Fibroblast of skin of left biceps (primary cell): ENCODE measurements at places on chromosomes 6 and 20.

- no peak for DNase-seq
Measured at GRCh38 chr6:20769631-20770030, 235.4 kb downstream of the CDKAL1 start.

- DNase-seq = no peak
Measured at GRCh38 chr20:46272389-46273047, 35.8 kb downstream of the CDH22 start.

DNA sequence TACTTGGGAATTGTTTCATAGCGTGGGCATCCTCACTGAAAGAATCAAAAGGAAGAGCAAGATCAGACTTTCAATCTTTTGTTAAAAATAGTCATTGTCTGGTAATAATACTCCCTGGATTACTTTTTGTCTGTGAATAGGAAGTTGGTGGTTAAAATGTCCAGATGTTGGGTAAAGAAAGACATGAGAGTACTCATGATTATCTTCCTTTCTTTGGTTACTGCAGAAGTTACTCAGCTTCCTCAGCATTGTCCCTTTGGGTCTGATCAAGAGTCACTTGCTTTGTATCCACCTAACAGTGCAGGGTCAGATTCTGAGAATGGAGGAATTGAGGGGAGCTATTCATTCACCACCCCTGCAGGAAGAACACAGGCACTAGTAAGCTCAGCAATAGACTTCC, 54.6 kb downstream of the RIN2 start:
- DNase-seq = no peak

DNA sequence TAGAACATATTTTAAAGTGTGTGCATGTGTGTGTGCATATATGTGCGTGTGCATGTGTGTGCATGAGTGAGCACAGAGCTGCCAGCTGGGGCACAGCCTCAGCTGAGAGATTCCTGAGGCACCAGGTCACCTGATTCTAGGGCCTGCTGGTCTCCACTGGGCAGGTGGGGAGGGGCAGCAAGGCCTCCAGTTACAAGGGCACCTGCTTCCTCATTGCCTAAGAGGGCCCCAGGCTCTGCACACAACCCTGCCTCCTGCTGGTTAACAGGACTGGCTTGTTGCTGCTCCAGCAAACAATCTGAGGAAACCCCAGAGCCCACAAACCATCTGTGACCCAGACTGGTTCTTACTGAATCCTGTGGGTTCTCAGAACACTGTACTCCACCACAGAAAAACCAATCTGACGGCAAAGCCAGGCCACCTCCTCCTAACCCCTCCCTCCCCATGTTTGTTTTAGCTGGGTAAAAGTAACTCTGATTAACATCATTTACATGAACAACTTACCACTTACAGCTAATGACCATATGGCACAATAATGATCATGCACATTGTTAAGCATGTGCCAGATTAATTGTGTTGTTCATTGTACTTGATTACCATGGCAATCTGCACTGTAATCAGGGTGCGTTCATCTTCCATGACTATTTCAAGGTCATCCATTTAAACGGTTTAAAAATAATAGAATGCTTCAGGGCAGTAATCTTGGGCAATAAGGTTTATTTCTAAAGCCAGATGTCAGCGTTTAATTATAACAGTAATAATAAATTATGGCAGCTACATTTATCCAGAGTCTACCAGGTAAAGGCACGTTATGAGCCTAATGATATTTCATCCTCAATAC, 23.1 kb upstream of the UBE2J1 start:
- DNase-seq = no peak

GRCh38 chr6:135298455-135298854, 117.3 kb downstream of the MYB start:
- no peak for DNase-seq

- no peak for DNase-seq
Measured at GRCh38 chr20:33521461-33521860, 31.6 kb downstream of the CBFA2T2 start.

- DNase-seq = no peak
Measured at GRCh38 chr6:38510205-38510604, 129.5 kb downstream of the BTBD9 start.

- DNase-seq = no peak
Measured at GRCh38 chr20:34530342-34530741, 14.1 kb downstream of the DYNLRB1 start.

DNA sequence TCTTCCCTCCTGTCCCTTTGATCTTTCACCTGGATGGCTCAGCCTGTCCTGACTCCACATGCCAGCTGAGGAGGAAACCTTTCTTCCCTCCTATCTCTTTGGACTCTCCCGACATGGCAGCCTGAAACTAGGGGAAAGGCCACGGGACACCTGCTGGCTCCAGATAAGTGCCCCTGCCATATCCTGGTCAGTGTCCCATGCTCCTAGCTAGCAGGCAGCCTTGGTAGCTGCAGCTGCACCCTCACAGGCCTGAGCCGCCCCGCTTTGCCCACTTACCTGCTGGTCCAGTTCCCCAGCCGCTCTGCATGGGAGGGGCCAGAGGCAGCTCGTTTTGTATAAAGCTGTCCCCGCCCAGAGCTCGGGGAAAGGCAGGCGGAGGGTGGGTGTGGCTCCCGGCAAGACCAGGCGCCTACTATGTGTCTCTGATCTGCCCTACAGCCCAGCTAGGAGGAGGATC, 7.4 kb upstream of the SLC52A3 start:
- DNase-seq = no peak

DNA sequence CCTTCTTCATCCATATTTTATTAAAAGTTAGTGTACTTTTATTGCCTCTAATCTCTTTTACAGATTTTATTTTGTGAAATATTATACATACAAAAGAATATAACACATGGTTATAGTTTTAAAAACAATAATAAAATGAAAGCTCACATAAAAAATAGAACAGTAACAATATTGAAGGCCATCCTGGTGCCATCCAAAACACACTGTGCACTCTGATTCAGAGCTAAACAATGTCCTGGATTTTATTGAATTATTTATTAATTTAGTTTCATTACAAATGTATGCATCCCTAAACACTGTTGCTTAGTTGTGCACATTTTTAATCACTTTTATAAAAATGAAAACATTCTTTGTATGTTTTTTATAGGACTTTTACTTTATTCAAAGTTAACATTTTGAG, 32.9 kb downstream of the RNF217 start:
- DNase-seq = no peak

DNA sequence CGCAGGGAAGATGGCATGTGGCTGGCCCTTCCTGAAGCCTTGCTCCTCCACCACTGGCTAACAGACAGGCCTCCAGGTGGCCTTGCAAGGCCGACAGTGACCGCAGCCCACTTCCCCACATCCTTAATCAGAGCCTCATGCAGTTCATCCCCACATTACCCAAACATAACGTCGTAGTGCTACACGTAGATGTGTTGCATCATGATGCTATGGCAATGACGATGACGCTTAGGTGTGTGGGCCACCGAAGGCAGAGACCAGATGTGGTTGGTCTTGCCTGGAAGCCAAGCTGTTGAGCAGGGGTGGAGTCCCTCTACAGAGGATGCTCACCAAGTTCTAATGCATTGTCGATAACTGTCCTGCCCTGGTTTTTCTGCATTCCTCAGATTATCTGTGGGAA, 5.6 kb downstream of the CD93 start:
- no peak for DNase-seq

DNA sequence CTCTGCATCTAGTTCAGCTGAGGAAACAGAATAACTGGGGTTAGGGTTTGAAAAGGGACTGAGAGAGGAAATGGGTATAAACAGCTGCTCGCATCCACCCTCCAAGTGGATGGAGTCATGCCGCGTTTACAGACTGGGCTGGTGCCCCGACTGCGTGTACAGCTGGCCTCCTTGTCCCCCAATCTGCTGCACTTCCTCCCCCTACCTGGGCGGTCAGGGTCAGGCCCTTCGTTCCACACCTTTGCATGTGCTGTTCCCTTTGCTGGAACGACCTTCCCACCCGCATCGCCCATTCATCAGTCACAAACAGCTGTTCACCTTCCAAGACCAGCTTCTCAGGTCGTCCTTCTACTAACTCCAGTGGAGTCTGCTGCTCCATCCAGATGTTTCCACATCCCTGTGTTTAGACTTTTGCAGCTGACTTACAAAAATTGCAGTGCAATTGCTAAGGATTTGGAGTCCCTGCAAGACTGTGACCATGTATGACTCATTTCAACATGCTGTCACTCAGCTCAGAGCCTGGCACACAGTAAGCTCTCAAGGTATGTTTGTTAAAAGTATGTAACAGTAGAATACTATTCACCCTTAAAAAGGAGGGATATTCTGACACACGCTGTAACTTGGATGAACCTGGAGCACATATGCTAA, 129.3 kb downstream of the DTNBP1 start:
- DNase-seq = no peak

DNA sequence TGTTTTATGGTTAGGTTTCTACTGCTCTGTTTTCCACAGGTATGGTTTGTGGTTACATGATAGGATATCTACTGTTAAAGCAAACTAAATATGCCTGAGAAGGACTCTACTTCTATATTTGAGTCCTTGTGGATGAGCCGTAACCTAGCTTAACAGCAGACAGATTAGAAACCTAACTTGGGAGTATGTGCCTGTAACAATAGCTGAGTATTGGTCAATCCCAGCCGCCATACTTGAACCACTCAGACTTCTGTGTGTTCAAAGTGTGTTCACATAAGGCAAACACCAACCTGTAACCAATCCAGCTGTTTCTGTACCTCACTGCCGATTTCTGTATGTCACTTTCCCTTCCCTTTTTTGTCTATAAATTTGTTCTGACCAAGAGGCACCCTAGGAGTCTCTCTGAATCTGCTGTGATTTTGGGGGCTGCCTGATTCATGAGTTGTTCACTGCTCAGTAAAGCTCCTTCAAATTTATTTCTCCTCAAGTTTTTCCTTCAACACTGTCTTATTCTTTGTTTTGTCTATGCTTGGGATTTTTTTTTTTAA, 37.1 kb downstream of the PHF3 start:
- no peak for DNase-seq

DNA sequence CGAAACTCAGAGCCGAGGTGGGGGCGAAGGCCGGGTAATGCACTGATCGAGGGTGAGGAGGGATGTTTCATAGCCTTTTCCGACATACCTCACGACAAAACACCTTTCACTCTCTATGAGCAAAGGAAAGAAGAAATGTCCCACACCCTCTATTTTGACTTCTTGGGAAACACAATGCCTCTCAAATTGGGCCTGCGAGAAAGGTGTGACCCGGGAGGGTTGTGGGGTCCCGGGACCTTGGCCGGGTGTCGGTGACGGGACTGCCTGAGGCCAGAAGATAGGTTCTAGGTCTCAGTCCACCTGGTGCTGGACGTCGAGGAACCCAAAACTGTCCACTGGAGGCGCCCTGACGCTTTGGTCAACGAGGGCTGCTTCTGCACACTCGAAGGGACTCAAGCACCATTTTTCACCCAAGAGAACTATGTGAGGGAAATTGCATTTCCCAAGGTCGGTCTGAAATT, 41.1 kb upstream of the OSTM1 start:
- DNase-seq = no peak

GRCh38 chr6:4359108-4359730, 223.8 kb upstream of the ECI2 start:
- no peak for DNase-seq

- DNase-seq = no peak
Measured at GRCh38 chr6:19905584-19905983, 68.4 kb downstream of the ID4 start.

DNA sequence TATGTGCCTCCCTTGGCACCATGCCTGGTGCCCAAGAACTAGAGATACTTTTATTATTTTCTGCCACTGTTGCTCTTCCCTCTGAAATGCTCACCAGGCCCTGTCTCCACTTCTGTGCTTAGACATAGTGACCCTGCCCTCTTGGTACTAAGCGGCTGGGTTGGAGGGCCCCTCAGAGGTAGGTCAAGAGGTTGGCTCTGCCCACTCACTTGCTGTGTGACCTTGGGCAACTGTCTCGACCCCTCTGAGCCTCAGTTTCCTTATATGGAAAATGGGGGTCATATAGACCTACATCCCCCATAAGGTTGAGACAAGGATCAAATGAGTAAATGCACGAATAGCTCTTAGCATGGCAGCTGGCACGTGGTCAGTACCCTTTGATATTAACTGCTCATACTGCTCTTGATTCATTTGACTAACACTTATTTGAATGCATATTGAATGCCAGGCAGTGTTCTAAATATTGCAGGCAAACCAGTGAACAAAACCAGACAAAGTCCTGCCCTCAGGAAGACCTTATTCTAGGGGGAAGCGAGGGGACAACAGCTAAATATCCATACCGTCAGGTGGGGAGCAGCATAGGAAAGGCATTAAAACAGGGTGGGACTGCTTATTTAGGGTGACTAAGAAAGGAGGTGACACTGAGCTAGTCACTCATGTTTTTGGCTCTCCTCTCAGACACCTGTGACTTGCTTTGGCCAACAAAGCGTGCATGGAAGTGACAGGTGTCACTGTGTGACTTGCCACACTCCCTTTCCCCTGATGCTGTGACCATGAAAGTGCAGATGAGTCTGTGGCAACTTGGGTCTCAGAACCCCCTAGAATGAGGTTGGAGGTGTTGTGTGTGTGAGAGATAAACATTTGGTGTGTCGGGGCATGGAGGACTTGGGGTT, 14.3 kb upstream of the SPO11 start:
- DNase-seq = no peak

- DNase-seq = no peak
Measured at GRCh38 chr6:35152067-35152707, 11.0 kb upstream of the TCP11 start.

DNA sequence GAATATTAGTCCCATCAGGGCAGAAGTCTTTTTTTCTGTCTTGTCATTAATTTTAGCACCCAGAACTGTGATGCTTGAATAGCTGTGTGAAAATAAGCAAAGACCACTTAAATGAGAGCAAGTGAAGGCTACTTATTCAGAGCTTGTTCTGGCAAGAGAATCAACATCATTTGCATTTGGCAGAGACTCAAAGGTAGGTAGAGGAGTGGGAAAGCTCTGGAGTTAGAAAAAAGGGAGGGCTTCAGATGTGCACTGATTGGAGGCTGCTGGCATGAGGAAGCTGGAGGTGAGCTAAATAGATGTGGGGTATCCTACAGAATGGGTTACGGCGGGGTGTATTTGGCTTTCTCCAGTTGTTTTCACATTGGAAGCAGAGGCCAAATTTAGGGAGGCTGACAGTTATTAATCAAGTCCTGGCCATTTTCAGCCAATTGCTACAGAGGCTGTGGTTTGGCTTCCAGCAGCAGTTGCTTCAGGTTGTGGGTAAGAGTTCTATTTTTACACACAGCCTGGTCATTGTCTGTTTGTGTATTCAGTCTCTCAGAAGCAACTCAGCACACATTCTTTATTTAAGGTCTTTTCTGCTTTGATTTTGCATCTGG, 254.3 kb downstream of the BTBD3 start:
- DNase-seq = peak; percentile 84

GRCh38 chr20:44659931-44660330, 8.4 kb upstream of the ADA start:
- DNase-seq = no peak

DNA sequence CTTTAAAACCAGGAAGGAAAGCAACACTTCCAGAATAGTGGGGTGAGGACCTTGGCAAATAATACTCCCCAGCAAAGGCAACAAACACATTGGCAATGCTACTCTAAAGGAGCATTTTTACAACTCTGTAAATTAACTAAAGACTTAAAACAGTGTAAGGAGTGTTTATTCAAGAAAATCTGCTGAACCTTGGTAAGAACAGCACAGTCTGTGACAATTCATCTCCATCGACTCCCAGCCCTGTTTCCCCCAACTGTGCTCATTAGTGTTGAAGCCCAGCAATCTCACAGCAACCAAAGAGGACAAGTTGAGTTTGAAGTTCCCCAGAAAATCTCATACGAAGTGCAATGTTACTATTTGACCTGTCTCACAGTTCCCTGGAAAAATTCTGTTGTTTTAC, 884.9 kb downstream of the C6orf118 start:
- no peak for DNase-seq

GRCh38 chr20:695165-695866, 19.7 kb upstream of the SCRT2 start:
- no peak for DNase-seq

- DNase-seq = peak; percentile 26
Measured at GRCh38 chr6:7730784-7731227, 4.9 kb downstream of the BMP6 start.
